ENCODE measurements at places on chromosomes 1 and 21. TPM values are rescaled to one million over a fixed set of nuclear protein-coding genes. Genes with fewer than 3 reads are reported as not detected.

The DOCK7 gene
- total RNA-seq, result 42.4 TPM

DNA sequence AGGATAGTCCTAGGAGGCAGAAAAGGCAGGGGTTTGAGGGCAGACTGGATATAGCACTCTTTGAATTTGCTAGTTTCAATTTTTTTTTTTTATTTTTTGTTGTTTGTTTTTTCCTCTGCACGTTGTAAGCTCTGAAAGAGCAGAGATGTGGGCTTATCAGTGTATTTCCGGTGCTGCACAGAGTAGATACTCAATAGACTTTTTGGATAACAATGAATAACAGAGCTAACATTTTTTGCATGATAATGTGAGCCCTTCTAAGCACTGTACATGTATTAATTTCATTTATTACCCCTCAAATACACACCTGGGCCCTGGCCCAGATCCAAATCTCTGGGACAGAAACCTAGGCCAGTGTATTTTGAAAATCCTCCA lies 17.1 kb upstream of the PARP1 start:
- no peak for DNase-seq

DNA sequence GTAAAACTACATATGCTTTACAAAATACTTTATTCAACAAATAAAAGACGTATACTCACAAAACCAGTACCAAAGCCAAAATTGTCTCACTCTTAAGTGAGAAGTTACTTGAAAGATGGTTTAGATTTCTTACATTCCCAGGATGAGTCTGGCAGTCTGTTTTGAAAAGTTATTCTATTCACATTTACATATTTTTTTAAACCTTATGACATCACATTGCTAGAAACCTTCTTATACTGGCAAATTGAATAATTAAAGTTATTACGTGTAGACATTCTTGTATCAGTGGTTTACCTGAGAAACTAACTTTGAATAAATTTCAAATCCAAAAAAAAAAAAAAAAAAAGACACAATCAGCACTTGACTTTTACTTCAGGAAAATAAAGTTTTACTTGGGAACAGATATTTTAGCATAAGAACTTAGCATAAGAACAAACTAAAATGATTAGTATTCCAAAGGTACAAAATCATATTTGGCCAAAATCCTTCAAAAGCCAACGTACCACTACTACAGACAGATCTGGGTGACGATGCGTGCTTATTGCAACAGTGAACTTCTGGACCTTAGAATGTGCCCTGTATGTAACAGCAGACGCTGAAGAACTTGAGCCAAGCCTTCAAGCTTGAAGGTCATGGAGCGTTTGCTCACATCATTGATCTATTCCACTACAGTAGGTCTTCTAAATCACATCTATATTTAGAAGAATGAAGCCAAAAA lies 2.5 kb downstream of the CDC42BPA start:
- DNase-seq, result peak; percentile 41

DNA sequence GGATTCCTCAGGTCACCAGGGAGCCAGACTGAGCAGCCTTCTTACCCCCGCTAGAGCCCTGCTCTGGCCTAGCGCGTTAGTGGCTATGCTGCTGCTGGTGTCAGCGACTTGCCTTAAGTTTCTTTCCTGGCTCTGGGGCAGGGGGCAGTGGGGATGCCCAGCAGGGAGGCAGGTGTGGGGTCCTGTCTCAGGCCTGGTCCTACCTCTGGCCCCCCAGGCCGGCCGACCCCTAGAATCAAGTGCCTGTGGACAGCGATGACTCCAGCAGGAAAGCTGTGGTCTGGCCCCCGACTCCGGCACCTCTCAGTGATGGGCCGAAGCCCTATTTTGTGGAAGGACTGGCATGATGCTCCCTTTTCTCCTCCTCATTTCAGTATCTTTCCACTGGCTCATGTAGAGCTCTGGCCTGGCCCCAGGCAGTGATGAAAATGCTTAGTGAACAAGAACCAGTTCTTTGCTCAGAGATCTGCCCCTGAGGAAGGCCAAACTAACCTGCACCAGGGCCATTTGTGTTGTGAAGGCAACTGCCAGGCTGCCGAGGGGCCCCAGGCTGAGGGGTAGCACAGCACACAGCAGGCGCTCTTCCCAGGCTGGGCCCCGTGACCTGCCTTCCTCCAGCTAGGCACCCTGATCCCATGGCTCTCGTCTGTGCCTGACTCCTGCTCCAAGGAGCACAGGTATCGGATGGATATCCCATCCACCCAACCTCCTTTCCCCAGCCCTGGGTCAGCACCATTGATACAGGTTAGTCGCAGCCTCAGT lies 23.7 kb downstream of the MRPL37 start:
- DNase-seq, result no peak

DNA sequence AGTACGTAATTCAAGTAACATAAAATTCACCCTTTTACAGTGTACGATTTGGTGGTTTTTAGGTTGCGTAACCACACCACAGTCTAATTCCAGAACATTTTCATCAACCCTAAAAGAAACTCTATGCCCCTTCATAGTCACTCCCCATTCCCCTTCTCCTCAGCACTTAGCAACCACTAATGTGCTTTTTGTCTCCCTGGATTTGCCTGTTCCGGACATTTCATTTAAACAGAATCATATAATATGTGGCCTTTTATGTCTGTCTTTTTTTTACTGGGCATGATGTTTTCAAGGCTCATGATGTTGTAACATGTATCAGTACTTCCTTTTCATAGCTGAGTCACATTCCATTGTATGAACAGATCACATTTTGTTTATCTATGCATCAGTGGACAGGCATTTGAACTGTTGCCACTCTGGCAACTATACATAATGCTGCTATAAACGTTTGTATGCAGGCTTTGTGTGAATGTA lies 20.8 kb downstream of the OBSCN start:
- DNase-seq, result peak; percentile 64

DNA sequence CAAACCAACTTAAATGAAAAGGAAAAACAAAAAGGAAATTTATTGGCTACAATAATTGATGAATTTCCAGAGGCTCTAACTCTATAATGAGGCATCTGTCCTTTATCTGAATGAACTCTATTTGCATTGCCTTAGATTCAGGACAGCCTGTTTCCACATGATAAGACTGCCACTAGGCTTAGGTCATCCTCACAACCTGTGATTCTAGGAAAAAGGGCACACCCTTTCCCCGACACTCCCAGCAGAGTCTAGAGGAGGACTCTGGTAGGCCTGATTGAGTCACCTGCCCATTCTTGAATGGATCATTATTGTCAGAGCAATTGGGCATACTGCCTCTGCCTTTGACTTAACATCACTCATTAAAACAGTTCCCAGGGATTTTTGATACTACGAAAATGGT lies 262.8 kb downstream of the TPR start:
- DNase-seq, result no peak

- no peak for DNase-seq
Measured at GRCh38 chr1:235325854-235326253, 2.1 kb downstream of the ARID4B start.

The VHLL gene
- total RNA-seq, result not detected

GRCh38 chr1:47785118-47785517 lies 212.1 kb downstream of the TRABD2B start:
- DNase-seq, result no peak

The CFH gene
- 57.0 TPM for total RNA-seq

DNA sequence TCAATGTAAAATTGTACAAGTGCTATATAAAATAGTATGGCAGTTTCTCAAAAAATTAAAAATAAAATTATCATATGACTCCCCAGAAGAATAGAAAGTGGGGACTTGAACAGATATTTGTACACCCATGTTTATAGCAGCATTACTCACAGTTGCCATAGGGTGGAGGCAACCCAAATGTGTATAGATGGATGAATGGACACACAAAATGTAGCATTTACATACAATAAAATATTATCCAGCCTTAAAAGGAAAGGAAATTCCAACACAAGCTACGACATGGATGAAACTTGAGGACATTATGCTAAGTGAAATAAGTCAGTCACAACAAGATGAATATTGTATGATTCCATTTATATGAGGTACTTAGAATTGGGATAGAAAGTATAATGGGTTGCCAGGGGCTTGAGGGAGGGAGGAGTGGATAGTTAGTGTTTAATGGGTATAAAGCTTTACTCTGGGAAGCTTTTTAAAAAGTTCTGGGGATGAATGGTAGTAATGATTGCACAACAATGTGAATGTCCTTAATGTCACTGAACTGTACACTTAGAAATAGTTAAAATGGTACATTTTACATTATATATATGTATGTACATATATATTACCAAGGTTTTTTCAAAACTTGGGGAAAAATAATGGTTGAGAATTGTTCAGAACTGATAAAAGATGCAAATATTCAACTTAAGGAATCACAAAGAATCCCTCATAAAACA lies 53.0 kb upstream of the ADORA3 start:
- no peak for DNase-seq

The GJC2 gene
- 0.06 TPM for total RNA-seq

DNA sequence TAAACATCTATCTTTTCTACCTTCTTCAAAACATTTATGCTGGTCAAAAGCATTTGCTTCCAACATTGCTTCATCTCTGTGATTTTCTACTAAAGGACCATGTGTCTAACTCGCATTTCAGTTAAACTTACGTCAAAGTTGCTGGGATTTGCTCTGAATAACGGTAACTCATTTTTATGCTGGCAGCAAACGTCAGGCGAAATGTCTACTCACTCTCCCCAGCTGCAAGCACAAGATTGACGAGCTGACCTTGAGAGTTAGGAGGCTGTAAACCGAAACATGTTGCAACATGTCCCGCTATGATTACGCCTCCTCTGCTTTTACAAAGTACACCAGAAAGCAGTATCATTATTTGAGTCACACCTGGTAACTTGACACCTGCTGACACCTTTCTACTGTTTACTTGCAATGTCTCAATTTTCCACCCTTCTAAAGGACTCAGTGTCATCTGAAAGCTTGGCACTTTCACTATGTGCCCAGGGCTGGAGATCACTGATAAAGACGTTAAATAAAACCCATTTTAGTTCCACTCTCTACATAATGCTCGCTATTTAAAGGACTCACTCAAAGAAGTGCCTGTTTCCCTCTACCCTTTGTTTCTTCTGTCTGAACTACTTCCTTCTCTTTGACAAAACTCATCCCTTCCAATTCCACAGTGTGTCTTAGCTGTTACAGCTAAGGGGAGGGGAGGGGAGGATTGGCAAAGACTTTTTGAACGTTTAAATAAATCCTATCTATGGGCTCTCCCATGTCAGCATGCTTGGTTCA lies 111.9 kb downstream of the PTPN14 start:
- peak; percentile 28 for DNase-seq

DNA sequence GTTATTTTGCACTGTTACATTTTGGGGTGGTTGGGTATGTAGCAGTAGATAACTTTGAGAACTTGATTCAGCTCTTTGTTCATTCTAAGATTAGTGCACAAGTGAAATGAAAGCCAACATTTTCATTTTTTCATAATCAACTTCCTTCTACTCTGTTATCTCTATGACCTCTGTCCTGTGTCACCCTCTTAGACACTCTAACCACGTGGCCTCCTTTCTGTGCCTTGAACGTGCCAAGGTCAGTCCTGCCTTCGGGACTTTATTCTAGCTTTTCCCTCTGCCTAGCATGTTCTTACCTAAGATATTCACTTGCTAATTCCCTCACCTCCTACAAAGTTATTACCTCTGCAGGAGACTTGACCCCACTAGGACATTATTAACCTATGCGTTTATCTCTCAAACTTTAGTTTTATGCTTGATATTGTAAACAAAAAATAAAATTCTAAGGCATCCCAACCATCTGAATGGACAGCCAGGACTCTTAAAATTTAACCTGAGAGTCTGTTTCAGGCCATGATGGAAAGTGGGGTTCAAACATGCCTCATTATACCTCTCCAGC lies 19.2 kb upstream of the EDEM3 start:
- no peak for DNase-seq

The WLS gene
- total RNA-seq, result 139 TPM

The KDF1 gene
- not detected for total RNA-seq

The UBL4B gene
- not detected for total RNA-seq

DNA sequence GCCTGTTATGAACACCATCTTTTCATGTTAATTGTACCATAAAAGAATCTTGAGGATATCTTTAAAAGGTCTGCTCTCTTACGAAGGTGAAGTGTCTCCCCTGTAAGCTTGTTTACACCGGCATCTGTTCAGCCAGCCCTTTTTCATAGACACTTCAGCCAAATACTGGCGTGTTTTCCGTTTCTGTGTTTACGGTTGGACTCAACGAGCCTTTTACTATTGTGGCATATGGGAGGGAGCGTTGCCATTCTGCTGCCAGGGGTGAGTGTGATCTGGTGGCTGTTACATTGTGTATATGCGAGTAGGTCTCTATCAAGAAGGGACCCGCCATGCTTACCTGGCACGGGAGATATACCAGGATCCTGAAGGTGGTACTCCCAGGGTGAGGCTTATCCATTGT lies 433.8 kb downstream of the CAMTA1 start:
- no peak for DNase-seq

The AK5 gene
- 13.5 TPM for total RNA-seq

The ATAD3C gene
- not detected for total RNA-seq

DNA sequence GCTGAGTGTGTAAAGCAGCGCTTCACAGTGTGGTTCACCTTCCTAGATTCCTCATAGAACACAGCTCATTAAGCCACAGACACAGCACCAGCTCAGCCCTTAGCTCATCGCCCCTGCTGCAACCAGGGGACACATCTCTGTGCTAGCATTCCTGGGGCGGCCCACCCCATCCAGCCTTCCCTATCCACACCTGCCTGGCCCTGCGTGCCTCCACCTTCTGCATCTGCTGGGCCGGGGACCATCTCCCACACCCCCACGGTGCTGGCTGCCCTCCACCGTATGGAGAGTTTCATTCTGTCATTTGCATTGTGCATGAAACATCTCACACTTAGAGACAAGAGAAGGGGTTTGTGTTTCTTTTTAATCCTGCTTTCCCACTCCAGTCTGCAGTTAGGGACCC lies 35.8 kb upstream of the PRSS38 start:
- no peak for DNase-seq

DNA sequence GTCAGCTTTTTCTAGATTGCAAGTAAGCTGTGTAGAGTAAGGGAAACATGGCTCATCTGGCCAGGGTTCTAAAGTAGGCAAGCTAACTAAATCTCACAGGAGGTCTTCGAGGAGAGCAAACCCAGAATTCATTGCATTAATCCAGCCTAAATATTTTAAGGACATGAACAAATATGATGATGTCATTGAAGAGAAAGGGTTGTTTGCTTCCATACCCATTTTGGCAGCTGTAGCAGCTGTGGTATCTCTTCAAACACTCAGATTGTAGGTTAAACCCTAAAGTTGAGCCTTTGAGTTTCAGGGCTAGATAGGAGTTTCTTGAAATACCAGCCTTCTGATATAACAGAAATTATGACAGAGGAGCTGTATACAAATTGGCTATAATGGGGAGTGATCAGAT lies 200.5 kb upstream of the C1orf105 start:
- DNase-seq, result no peak
